ENCODE measurements at places on chromosomes 11 and 22. TPM values are rescaled to one million over a fixed set of nuclear protein-coding genes. Genes with fewer than 3 reads are reported as not detected.

Gene ANO5
- 1.7 TPM for polyA plus RNA-seq

Gene THOC5
- 24.3 TPM for polyA plus RNA-seq

Gene ARHGAP8
- polyA plus RNA-seq, result 60.8 TPM

Gene OR5T1
- not detected for polyA plus RNA-seq

Gene MPZL3
- 1.3 TPM for polyA plus RNA-seq

Gene GP1BB
- polyA plus RNA-seq, result 0.53 TPM

Gene CSNK1E
- polyA plus RNA-seq, result 189 TPM

- no peak for DNase-seq
These were observed 895 bp downstream of the KLHDC7B start for GRCh38 chr22:50546326-50547262.

GRCh38 chr11:15027011-15027410, 46.4 kb upstream of the CALCB start:
- DNase-seq, result no peak

DNA sequence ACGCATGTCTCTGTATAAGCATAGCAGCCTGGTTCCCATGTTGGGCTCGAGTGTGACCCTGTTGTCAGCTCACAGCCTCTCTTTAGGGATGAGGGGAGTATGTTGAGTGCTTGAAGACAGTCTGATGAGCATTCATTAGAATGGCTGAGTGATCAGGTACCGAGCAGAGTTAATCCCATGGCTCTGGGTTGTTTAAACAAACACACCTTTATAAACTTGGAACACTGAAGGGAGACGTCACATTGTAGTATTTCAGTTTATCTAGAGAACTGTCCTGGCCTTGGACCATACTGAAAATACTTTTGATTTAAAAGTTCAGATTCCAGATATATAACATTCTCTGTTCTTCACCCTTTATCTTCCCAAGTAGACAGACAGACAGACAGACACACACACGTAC, 76.0 kb downstream of the TEAD1 start:
- DNase-seq, result no peak

- no peak for DNase-seq
These were observed 3.8 kb downstream of the CBLIF start for GRCh38 chr11:59841514-59841913.

DNA sequence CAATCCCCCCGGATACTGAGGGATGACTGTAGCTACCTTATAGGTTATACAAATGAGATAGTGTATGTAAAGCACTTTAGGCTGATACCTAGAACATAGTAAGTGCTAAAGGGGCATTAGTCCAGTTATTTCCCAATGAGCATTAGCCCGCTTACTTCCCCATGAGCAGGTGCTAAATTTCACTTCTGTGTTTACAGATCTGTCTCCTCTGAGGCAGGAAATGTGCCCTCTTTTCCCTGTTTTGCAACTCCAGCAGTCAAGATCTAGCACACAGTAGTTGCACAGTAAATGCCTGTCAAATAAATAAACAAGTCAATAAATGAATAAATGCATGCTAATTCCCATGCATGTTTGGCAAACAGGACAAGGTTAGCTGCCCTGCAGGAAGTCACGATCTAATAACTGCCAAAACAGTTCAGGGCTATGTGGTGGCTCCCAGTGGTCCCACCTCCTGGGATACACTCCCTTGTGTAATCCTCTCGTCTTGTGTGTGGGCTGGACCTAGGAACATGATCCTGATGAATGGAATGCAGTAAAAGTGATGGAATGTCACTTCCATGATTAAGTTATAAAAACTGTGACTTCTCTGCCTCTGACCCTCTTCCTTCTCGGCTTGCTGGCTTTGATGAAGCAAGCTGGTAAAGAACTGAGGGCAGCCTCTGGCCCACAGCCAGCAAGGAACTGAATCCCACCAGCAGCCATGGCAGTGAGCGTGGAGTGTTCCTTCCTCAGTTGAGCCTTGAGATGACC, 459.0 kb downstream of the SOX6 start:
- no peak for DNase-seq

GRCh38 chr11:87871056-87871455, 304.2 kb downstream of the RAB38 start:
- DNase-seq, result no peak

- DNase-seq, result no peak
These were observed 22.2 kb downstream of the NUP50 start for GRCh38 chr22:45185718-45186514.

DNA sequence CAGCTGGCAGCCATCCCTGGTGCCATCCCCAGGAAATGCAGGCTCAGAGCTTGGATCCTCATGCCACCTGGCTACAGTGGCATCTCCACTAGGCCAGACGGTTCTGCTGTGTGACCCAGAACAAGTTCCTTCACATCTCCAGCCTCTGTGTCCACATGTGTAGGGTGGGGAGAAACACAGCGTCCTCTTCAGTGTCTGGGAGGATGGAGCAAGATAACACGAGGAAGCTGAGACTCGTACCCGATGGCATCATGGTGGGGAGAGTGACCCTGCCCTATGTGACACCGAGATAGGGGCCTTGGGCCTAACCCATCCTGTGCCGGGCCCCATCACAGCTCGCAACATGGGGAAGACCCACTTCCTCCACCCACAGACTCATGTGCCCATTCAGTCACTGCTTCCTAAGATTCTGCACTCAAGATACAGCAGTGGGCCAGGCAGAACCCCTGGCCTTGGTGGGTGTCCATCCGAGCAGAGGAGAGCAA, 78.5 kb downstream of the MORC2 start:
- DNase-seq, result no peak

DNA sequence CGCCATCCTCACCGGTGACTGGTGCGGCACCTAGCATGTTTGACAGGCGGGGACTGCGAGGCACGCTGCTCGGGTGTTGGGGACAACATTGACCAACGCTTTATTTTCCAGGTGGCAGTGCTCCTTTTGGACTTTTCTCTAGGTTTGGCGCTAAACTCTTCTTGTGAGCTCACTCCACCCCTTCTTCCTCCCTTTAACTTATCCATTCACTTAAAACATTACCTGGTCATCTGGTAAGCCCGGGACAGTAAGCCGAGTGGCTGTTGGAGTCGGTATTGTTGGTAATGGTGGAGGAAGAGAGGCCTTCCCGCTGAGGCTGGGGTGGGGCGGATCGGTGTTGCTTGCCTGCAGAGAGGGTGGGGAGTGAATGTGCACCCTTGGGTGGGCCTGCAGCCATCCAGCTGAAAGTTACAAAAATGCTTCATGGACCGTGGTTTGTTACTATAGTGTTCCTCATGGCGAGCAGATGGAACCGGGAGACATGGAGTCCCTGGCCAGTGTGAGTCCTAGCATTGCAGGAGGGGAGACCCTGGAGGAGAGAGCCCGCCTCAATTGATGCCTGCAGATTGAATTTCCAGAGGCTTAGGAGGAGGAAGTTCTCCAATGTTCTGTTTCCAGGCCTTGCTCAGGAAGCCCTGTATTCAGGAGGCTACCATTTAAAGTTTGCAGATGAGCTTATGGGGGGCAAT, 1.1 kb downstream of the NEAT1 start:
- no peak for DNase-seq

DNA sequence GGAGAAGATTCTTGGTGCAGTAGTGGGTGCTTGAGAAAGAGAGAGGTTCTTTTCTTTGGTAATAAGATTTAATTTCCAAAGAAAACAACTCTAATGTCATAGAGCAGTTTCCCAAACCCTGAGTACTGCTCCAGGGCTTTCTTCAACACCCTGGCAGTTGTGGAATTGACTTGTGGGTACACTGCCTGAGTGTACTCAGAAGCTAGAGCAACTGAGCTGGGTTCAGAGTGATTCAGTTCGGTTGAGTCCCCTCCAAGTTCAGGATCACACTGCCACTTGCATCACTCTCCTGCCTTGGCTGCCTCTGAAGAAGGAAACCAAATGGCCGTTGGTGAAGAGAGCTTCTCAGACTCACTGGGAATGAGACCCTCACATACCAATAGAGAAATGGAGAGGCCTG, 5.3 kb downstream of the DMC1 start:
- DNase-seq, result no peak

All from GM23338 (cell line).